ENCODE measurements at places on chromosomes 12 and 14.

DNA sequence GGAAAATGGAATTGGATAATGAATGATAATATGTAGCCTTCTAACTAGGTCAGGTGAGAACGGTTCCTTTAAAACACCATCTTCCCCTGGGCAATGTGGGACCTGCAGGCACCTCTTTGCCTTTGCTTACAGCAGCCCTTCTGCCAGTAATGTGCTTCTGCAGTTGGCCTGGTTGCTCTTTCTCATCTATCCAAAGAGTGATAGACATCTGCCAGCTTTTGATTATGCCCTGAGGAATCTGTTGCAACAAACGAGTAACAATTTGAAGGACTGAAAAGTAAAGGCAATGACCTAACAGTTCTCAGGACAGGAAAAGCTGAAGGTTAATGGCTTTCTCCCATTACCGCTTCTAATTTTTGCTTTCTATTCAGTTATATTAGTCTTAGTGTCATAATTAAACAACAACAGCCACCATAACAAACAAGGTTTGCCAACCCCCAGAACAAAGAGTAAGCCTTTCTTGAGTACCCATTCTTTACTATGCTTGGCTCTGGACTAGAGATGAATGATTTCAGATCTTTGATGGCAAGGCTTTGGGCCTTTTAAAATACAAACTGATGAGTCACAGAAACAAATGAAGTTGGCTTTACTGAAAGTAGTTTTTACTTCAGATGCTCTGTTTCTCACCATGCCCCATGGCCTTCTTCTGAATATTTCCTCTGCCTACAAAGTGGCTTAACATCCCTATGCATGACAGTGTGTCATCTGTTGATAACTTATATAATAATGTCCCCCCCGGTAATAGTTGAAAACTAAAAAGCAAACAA is 76.1 kb upstream of the KRR1 start:
- DNase-seq, result no peak

GRCh38 chr14:52369305-52369801 is 55.2 kb downstream of the PTGER2 start:
- DNase-seq, result no peak

DNA sequence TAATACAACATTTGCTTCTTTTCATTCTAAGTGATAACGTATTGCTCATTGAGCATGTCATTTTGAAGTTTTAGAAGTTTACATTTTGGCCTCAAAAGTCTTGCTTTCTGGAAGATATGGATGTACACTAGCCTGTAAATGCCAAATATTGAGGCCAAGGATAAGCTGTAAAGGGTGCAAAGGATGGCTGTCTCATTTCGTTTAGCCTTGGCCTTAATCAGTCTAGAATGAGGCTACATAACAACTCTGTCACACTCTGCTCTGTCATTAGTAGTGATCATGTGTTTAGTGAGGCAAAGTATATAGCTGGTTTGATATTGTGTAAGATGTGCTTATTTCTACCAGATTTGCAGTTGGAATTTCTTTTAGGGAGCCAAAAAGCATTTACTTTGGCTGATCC is 344.5 kb downstream of the TMTC2 start:
- no peak for DNase-seq

DNA sequence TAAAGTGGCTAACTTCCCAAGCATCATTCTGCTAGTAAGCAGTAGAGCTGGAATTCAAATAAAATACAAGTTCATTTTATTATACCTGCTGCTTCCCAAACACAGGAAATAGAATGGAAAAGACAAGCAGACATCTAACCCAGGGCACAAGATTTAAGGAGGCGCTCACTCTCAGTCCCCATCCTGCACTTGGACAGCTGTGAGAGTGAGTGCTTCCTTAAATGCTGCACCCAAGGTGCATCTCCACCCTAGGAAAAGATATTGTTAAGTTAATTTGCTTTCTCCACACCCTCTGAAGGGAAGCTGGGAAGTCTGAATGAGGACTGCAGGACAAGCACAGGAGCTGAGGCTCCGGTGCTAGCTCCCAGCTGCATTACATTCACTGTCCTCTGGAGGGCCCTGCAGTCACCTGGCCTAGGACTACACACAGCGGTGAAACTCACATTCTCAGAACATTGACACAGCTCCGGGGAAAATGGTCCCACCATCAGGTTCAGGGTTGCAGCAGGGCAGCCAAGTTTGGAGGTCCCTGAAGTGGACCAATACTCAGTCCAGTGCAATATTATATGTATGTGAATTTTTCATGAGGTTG is 14.2 kb downstream of the HEBP1 start:
- no peak for DNase-seq

- peak; percentile 48 for DNase-seq
These were observed 652 bp downstream of the BAZ1A start for GRCh38 chr14:34874386-34875030.

DNA sequence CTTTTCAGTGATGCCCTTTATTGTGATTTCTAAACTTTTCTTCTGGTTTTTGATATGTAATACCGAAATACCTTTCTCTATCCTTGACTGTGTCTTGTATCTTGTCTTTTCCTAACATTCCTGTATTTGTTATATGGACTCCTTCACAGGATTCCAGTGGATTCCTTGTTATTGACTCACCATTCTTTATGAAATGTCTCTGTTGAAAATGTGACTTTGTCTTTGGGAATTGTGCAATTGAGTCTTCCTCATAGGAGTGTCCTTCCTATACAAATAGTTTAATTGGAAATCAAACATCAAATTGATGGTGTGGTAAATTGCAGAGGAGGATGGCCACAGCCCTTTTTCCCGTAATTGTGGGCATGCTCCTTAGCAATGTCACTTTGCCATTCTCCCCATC is 296.6 kb upstream of the KITLG start:
- DNase-seq, result no peak

DNA sequence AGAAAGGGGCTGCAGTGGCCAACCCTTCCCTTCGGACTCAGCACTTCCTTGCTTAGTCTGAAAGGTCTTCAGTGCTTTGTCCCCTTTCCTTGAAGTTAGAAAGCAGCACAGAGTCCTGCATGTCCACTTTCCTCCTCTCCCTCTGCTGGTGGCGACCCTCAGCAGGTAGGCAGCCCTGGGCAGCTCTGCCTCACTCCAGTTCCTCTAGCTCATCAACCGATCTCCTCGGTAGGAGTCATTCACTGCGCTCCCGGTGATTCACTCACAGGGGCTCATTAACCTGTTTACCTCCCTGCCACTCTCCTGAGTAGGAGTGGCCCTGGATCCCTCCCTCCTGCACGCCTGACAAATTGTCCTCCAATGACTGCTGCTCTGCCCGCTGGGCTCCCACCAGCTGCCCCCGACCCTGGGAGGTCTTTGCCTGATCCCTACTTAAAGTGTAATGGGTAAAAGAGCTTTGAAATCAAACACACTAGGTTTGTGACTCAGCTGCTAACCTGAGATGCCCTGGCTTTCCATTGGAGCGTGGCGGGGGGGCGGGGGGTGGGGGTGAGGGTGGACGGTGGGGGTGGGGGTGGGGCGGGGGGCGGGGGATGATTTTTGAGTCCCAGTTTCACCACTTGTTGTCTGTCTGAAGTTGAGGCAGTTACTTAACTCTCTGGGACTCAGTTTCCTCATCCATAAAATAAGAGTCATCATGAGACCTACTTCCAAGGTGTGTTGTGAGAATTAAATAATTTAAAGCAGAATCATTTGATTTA is 4.2 kb downstream of the SCNN1A start:
- peak; percentile 71 for DNase-seq

DNA sequence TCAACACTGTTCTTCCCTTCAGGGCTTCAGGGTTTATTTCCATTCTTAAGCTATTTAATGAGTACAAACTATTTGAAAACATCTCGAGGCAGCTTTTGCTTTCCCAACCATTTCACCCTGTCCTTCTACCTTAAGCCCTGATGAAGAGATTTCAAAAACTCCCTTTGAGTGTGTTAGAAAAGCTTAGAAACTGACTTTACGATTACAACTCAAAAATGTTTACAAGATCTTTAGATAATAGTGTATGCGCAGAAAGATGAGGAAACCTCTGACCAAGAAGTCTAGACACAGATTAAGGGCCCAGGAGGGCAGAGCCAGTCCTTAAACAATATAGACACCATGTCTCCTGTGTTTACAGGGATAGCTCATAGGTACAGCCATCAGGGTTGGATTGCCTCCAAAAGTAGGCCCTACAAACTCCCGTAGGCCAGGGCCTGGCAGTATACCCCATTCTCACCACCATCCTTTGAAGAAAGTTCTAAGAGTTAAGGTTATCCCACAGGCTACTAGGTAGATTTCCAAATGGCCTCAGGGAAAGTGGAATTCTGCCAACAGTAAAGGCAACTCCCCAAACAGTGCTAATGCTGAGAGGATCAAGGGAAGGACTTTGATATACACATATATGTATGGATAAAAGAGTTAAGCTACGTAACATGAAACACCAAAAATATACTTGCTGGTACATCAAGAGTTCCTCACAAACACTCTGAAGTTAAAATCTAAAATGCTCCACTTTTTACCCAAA is 11.4 kb upstream of the SOS2 start:
- no peak for DNase-seq

- no peak for DNase-seq
These were observed 354.0 kb downstream of the ETNK1 start for GRCh38 chr12:22978962-22979361.

Measured in NCI-H1930 (cell line).